ENCODE measurements at places on chromosomes 1 and 21.

GRCh38 chr1:3702528-3702927 is 49.7 kb upstream of the CCDC27 start:
- no peak for DNase-seq

GRCh38 chr1:226001963-226002666 is 3.0 kb upstream of the SDE2 start:
- peak; percentile 90 for DNase-seq

DNA sequence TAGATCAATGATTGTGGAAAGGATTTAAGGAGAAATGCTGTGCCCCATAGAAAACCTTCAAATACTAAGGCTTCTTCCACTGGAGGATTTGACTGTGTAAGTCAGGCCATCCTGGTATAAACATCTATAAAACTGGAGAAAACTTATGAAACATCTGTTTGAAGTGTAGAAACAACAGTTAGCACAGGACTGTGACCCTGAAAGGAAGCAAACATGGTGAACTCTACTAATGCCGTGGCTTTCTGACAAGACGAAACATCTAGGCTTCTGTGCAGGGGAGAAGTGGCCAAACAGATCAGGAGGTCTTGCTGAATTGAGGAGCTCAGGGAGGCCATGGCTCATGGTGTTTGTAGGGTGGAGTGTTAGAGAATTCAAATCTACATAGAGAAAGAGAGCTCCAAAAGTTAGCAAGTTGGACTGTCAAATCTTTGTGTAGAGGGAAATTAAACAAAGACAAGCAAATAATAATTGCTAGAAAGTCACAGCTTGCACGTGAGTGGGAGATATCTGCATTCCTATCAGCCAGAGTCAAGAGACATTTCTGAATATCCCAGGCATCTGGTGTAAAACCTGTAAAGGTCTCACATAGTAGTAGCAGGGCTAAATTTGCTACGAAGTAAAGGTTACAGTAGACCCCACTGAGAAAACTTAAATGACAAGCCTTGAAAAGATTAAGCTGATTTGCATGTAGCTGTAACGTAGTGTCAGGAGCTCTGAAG is 566.8 kb upstream of the B3GALT2 start:
- DNase-seq = no peak

DNA sequence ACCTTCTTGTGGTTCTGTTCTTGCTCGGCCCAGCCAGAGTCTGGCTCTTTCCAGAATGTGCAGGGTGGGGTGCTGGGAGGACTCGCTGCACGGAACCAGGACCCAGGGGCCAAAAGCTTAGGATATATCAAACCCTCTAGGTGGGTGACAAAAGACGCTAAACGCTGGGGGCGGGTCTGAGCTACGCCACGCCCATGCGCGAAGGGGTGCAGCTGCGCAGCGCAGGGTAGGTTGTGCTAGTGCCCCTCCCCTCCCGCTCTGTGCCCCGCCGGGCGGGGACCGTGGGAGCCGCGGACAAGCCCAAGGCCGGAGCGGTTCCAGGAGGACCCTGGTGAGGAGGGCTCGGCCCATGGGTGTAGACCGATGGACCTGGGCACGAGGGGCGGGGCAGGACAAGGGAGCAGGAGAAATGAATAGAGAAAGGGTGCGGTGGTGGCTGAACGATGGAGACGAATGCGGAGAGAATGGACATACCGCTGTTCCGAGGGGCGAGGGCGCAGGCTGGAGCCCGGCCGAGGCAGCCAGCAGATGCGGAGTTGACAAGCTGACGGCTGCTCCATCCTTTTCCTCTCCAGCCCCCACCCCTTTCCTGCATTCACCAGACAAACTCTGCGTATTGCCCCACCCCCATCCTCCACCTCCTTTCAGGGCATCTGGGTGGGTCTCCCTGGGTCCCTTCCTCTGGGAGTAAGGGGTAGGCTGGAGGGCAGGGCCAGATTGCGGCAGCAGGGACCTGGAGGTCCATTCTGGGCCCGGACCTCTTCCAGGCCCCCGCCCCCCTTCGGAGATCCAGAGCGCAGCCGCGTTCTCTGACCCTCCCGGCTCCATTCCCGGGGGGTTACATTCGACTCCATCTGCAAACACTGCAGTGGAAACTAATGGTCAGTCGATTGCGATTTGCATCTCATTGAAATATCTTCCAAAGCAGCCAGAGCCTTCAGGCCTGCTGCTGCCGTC is at the start of gene RUSC1:
Gene RUSC1, plus strand, starts transcription at position 234 of the 957 bp plus-strand sequence. CDS start 880 bp downstream, outside the sequence.
- DNase-seq = peak; percentile 78

DNA sequence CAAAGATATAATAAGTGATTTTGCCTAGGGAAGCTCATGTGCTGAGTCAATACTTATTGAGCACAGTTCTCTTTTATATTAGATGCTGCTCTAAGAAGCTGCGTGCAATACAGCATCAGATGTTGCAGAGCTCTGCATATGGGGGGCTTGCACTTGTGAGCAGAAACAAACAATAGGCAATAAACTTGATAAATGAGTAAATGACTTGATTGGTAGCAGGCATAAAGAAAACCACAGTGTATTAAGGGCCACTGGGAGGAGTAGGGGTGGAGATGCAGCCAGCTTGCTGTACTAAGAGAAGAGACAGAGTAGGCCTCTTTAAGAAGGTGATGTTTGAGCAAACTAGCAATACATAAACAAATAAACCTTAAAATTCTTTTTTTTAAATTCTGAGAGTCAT is 598.5 kb upstream of the ADAMTS5 start:
- DNase-seq = no peak

- DNase-seq = no peak
Measured at GRCh38 chr1:9558271-9558945, 19.1 kb downstream of the SLC25A33 start.

GRCh38 chr21:23822760-23823159 is 1784.5 kb downstream of the MRPL39 start:
- DNase-seq = no peak

- no peak for DNase-seq
Measured at GRCh38 chr1:221468546-221468945, 273.3 kb downstream of the DUSP10 start.

GRCh38 chr1:109969146-109969829 is 15.3 kb upstream of the AHCYL1 start:
- no peak for DNase-seq

GRCh38 chr1:9728451-9729295 is 77.1 kb downstream of the PIK3CD start:
- DNase-seq = peak; percentile 62

DNA sequence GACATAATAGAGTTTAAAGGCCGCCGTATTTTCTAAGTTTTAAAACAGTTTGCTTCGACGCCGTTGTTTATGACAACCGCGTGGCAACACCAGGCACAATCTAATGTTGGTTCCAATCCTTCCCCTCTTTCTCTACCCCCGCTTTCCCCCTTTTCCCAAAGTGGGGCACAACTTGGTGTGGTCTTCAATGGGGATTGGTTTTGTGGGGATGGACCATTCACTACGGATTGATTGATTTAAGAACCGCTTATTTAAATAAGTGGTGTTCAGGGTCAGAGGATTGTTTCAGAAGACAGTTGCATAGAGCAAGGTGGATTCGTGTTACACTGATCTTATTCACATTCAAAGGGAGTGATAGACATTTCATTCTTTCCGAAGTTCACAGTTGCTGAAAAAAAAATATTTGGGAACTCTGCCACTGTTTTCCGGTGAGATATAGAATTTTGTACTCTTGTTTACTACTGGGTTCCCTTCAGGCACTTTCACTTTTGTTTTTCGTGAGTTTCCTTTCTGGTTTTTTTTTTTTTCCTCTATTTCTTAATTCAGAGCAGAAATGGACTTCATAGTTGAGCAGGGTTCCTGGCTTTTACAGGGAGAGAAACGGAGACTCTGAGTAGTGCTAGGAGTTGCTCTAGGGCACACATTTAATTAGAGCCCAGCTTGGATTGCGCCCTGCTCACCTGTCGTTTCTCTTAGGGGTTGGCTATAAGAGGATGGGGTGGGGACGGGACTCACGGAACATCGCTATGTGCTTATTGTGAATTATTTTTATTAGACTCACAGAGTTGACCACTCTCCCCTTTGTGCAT is 79.6 kb upstream of the AK4 start:
- DNase-seq = no peak

DNA sequence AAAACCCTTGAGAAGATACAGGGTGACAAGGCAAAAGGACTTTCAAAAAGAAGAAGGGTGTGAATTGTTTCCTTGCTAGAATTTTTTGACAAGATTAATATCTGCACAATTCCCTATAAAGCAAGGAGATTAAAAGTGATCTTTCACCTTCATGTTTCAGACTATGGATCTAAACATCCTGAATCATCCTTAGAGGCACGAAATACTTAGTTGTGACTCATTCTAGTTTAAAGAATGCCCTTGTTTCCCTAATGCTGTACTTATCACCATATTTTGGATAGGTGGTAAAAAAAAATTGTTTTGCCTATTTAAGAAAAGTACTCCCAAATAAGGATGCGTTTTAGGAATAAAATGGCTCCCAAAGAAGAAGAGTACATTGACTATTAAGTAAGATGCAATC is 415.1 kb downstream of the LRRIQ3 start:
- no peak for DNase-seq

- no peak for DNase-seq
Measured at GRCh38 chr1:88124614-88125013, 559.5 kb upstream of the PKN2 start.

DNA sequence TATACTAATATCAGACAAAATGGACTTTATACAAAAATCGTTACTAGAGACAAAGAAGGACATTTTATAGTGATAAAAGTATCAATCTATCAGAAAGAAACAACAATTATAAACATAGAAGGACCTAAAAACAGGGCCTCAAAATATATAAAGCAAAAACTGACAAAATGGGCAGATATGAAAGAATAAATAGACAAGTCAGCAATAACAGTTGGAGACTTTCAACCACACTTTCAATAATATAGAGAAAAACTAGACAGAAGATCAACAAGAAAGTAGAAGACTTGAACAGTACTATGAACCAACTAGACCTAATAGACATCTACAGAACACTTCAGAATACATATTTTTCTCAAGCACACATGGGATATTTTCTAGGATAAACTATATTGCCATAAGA is 52.4 kb downstream of the MIS18A start:
- DNase-seq = no peak

DNA sequence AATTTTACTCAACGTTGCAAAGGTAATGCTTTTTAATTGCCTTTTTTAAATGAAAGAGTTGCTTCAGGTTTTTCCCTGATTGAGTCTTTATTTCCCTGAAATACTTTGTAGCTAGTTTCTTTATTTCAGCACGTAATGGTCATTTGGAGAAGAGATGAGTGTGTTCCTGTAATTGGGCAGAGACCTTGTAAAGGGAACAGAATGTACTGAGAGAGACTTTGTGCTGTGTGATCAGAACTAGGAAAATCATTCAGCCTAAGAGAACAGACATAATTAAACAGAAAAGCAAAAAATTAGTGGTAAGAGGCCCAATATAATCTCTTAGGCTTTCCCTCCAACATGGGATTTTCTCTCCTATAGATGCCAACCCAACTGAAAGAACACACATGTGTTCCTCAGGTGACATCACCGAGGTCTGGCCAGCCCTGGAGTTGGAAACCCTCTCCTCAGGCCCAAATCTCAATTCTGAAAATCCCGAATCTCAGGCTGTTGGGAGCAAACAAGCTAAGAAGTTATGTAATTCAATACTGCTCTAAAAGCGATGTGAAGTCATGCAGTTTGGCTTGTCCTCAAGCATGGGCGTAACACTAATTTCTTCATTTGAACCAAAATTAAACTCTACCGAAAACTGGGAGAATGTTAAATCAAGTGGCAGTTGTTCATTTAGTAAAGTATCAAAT is 102.0 kb downstream of the TGFB2 start:
- DNase-seq = no peak

GRCh38 chr1:160030657-160031364 is 979 bp downstream of the PIGM start:
- DNase-seq = no peak

All from CD4-positive, alpha-beta T cell treated with Interleukin-15 for 1 hour (primary cell).